ENCODE measurements at places on chromosomes 2 and 18. TPM values are rescaled to one million over a fixed set of nuclear protein-coding genes. Genes with fewer than 3 reads are reported as not detected.

- DNase-seq, result no peak
- no peak overlapping the region for H3K27ac ChIP-seq
- H3K27me3 ChIP-seq, result no peaks in the 10 kb centered on the region
- peaks cover 64% of the 10 kb centered on the region for H3K4me1 ChIP-seq
These were observed 92.5 kb upstream of the PPP1CB start for GRCh38 chr2:28659127-28659526.

Gene STK39
- 20.8 TPM for total RNA-seq

- H3K27ac ChIP-seq, result no peak overlapping the region
- no peak overlapping the region for H3K4me3 ChIP-seq
These were observed 173.0 kb downstream of the CTIF start for GRCh38 chr18:48711651-48712486.

Gene TBC1D8
- total RNA-seq, result 39.7 TPM

GRCh38 chr2:103005393-103005792, 243.6 kb downstream of the TMEM182 start:
- peaks cover 59% of the 10 kb centered on the region for H3K27me3 ChIP-seq
- DNase-seq, result no peak
- H3K27ac ChIP-seq, result no peak overlapping the region
- H3K4me1 ChIP-seq, result no peaks in the 10 kb centered on the region

GRCh38 chr18:3067722-3068121, 54.8 kb upstream of the LPIN2 start:
- H3K27me3 ChIP-seq, result no peaks in the 10 kb centered on the region
- H3K36me3 ChIP-seq, result no peaks in the 10 kb centered on the region
- no peak overlapping the region for H3K4me3 ChIP-seq
- no peaks in the 10 kb centered on the region for H3K4me1 ChIP-seq

- H3K36me3 ChIP-seq, result no peaks in the 10 kb centered on the region
- no peak overlapping the region for H3K27ac ChIP-seq
- no peak for DNase-seq
- H3K27me3 ChIP-seq, result no peaks in the 10 kb centered on the region
These were observed 104.5 kb upstream of the TAF1B start for GRCh38 chr2:9738535-9739496.

- H3K4me1 ChIP-seq, result peaks cover 12% of the 10 kb centered on the region
- H3K27ac ChIP-seq, result peak overlapping the region; percentile 72
- peak; percentile 75 for DNase-seq
These were observed 205.7 kb downstream of the DSEL start for GRCh38 chr18:67310826-67311225.

DNA sequence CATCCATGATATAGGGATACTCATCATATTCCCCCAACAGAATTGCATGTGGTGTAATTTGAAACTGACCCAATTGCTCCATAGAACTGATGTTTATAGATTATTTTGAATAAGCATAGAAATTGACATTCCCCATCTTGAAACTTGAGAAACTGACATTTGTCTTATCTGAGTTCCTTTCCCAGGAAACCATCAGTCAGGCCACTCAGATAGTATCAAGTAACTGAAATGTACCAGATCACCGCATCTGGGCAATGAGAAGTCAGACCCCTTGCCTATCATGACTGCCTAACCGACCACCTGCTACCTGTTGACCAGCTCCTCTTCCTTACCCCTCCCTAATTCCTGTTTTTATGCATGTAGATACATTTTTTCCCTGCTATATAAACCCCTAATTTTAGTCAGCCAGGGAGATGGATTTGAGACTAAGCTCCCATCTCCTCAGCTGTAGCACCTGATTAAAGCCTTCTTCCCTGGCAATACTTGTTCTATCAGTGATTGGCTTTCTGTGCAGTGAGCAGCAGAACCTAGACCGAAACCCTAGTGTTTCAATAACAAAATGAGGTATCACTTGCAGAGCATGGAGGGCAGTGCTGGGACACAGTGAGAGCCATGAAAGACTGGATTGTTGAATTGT, 274.5 kb downstream of the LPIN1 start:
- no peak for DNase-seq
- H3K4me3 ChIP-seq, result no peak overlapping the region
- H3K27ac ChIP-seq, result no peak overlapping the region
- H3K27me3 ChIP-seq, result no peaks in the 10 kb centered on the region

Gene TCF7L1
- 1.8 TPM for total RNA-seq

- no peak overlapping the region for H3K27ac ChIP-seq
- H3K4me1 ChIP-seq, result no peaks in the 10 kb centered on the region
- H3K27me3 ChIP-seq, result no peaks in the 10 kb centered on the region
- H3K36me3 ChIP-seq, result no peaks in the 10 kb centered on the region
- H3K4me3 ChIP-seq, result no peak overlapping the region
These were observed 819.5 kb downstream of the BCL11A start for GRCh38 chr2:59733970-59734369.

DNA sequence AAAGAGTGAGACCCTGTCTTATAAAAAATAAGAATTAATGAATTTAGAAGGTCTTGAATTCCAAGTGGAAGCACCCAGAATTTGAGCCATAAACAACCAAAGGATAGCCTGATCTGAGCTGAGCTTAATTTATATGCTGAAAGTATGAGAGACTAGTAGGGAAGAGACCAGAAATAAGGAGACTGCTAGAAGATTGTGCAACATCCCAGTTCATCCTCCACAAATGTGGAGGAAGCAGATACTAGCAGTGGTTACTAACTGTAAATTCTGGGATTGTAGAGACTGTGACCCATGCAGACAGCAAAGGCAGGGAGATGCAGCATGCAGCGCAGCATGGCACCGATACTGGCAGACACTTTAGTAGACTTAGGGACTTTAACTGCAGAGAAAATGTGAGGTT, 1.5 kb upstream of the SULT1C2 start:
- H3K36me3 ChIP-seq, result no peaks in the 10 kb centered on the region
- DNase-seq, result no peak
- no peak overlapping the region for H3K27ac ChIP-seq

Gene CAPN13
- 1.9 TPM for total RNA-seq

- H3K27ac ChIP-seq, result no peak overlapping the region
- no peaks in the 10 kb centered on the region for H3K36me3 ChIP-seq
- H3K4me1 ChIP-seq, result no peaks in the 10 kb centered on the region
- peak; percentile 19 for DNase-seq
- no peak overlapping the region for H3K4me3 ChIP-seq
These were observed 2012.5 kb upstream of the LRRTM1 start for GRCh38 chr2:82317012-82317411.

Gene G6PC2
- total RNA-seq, result not detected

DNA sequence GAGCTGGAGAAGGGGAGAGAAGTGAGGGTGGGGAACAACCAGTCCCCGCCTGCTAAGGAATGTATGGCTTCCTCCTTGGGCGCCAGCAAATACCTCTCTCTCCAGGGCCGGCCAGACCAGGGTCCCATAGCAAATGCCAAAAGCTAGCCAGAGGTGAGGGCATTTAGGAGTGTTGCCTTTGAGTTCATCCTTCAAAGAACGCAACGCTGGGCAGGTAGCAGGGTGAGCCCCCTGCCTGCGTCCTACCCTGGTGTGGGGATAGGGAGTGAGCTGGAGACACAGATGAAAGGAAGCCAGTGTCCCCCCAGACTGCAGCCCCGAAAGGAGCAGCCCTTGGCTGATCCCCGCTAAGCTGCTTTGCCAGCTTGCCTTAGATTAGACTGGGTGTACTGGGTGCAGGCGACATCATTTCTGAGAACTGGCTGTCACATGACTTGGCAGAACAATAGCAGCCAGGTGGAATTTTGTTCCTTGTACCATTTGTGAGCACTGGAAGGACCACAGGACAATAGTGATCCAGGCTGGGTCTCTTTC, 40.4 kb downstream of the KLHL29 start:
- no peak overlapping the region for H3K4me3 ChIP-seq
- DNase-seq, result no peak
- H3K27me3 ChIP-seq, result no peaks in the 10 kb centered on the region
- H3K36me3 ChIP-seq, result no peaks in the 10 kb centered on the region

GRCh38 chr2:206062724-206063123, 23.2 kb downstream of the INO80D start:
- DNase-seq, result no peak
- H3K27ac ChIP-seq, result no peak overlapping the region
- H3K4me3 ChIP-seq, result no peak overlapping the region
- no peaks in the 10 kb centered on the region for H3K4me1 ChIP-seq

DNA sequence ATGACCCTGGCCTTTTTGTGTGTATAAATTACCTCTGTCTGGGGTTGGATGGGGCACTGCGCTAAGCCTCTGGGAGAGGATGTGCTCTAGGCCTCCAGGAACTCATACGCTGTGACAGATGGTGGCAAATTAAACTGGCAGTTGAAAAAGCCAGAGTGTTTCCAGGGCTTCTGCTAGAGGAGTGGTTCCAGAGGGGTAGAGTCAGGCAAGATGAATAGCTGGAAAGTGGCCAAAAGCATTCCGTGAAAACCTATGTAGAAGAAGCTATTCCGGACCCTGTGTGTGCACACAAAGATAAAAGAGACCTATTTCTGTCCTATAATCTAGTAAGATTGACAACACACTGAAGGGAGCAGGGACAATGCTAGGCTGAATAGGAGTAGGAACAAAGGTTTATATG, 84.8 kb downstream of the ACTR3 start:
- no peak overlapping the region for H3K27ac ChIP-seq
- H3K27me3 ChIP-seq, result no peaks in the 10 kb centered on the region
- no peak for DNase-seq
- no peaks in the 10 kb centered on the region for H3K4me1 ChIP-seq

DNA sequence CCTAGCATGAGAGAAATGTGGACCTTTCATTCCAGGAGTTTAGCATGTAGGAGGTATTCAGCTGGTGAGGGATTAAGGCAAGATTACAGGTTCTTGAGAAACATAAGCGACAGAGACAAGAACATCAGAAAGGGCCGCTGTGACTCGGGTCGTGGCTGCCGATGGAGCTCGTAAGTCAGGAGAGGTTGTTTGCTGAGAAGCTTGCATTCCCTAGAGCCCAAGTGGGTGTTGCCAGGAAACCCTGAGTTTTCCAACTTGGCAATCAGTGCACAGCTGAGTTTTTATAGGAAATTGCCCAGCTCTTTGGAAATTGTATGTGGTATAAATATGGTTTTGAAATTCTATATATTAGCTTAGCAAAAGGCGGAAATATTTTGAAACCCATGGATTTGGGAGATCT, 46.4 kb upstream of the CYP1B1 start:
- no peaks in the 10 kb centered on the region for H3K36me3 ChIP-seq
- DNase-seq, result no peak
- no peak overlapping the region for H3K4me3 ChIP-seq
- H3K27me3 ChIP-seq, result no peaks in the 10 kb centered on the region

DNA sequence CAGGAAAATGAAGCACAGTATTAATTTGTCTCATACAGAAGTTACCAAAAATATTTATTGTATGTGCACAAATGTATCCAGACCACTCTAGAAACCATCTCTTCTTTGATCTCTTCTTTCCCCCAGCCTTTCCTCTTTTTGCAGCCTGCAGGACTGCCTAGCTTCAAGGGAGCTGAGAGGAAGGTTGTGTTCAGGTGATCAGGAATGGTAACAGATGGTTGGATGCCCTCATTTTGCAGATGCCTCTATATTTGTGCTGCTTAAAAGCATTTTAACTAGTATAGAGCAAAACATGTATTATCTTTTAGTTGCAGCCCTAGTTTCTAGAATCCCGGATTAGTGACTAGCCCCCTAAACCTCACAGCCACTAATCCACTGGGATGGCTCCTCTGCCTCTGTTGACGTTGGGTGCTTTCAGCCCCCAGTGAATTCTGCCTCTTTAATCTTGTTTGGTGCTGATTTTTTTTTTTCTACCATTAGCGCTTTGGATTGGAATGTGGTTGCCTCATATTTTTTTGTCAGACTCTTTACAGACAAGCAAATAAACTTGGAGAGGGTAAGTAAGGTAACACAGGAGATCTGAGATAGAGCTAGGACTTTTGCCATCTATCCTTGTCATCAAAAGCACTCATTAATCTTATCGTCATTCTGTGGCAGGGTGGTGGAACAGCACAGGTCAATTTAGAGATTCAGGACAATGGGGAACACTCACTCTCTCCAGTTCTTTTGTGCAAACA, 103.8 kb upstream of the NDUFV2 start:
- no peak for DNase-seq
- H3K27me3 ChIP-seq, result no peaks in the 10 kb centered on the region
- peaks cover 20% of the 10 kb centered on the region for H3K4me1 ChIP-seq
- no peak overlapping the region for H3K4me3 ChIP-seq

Gene TNFRSF11A
- total RNA-seq, result 26.5 TPM

DNA sequence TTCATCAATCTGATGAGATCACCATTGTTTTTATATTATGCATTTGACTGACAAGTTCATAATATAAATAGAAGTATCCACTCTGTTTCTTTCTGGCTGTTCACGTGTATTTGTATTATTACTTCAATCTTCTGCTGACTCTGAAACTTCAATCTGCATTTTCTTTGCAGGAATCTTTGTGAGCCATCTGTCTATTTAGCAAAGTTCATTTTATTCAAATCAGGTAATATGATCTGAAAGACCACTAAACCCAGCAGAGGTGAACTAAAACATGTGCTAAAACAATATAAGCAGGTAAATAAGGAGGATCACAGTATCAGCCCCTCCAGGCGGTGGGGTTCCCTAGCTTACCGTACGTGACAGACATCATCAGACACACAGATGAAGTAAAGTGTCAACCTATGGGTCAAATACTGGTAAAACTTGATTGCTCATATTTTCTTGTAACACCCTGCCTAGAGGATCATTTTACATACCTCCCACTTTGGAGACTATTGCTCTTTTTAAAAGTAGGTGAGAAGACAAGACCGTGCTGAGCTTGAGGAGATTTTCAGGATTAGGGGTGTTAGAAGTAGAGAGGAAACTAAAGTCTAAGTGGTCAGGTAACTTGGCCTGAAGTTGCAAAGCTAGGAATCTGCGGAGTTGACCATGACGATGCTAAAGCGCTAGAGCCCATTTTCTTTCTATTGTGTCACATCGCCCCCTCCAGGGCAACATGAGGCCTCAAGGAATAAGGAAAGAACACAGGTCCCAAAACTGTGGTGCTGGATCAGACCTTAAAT, 9.0 kb downstream of the DTNB start:
- H3K27me3 ChIP-seq, result no peaks in the 10 kb centered on the region
- H3K36me3 ChIP-seq, result no peaks in the 10 kb centered on the region
- H3K4me1 ChIP-seq, result peaks cover 11% of the 10 kb centered on the region

Gene UGT1A10
- total RNA-seq, result not detected

GRCh38 chr2:217182926-217183325, 323.1 kb upstream of the TNP1 start:
- no peak for DNase-seq
- H3K36me3 ChIP-seq, result no peaks in the 10 kb centered on the region
- no peak overlapping the region for H3K4me3 ChIP-seq
- H3K27me3 ChIP-seq, result no peaks in the 10 kb centered on the region
- H3K4me1 ChIP-seq, result no peaks in the 10 kb centered on the region

DNA sequence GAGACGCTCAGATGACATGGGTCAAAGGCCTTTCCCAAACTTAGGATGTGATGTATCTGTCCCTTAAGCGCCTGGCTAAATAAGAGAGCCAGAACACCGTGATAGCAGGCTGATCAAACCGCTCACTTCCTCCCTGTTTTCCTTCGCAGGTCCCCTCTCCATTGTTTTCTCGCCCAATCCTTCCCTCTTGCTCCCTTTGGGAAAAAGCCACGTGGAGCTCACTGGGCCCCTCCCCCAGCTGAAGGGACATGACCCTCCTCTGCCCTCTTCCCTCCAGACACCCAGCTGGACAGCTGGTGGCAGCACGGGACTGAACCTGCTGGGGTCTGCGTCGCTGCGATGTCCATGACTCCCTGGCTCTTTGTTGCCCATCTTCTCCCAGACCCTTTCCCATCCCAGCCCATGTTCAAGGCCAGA, 201.7 kb downstream of the TNS1 start:
- H3K4me3 ChIP-seq, result no peak overlapping the region
- no peaks in the 10 kb centered on the region for H3K27me3 ChIP-seq
- no peaks in the 10 kb centered on the region for H3K4me1 ChIP-seq
- no peak for DNase-seq
- no peak overlapping the region for H3K27ac ChIP-seq

Gene IER3IP1
- total RNA-seq, result 9.2 TPM

Gene ZNF385B
- total RNA-seq, result 0.81 TPM

- H3K27me3 ChIP-seq, result no peaks in the 10 kb centered on the region
- H3K27ac ChIP-seq, result no peak overlapping the region
- no peaks in the 10 kb centered on the region for H3K36me3 ChIP-seq
- no peaks in the 10 kb centered on the region for H3K4me1 ChIP-seq
These were observed 28.2 kb downstream of the SOX11 start for GRCh38 chr2:5720426-5720825.

Gene CRACDL
- 0.40 TPM for total RNA-seq

Data from PC-3 (cell line).